Right kidney (tissue), 9 donors: ENCODE measurements at places on chromosomes 2 and 18.
A peak's percentile ranks its signal among the peaks of the same experiment; 100 is the strongest.

DNA sequence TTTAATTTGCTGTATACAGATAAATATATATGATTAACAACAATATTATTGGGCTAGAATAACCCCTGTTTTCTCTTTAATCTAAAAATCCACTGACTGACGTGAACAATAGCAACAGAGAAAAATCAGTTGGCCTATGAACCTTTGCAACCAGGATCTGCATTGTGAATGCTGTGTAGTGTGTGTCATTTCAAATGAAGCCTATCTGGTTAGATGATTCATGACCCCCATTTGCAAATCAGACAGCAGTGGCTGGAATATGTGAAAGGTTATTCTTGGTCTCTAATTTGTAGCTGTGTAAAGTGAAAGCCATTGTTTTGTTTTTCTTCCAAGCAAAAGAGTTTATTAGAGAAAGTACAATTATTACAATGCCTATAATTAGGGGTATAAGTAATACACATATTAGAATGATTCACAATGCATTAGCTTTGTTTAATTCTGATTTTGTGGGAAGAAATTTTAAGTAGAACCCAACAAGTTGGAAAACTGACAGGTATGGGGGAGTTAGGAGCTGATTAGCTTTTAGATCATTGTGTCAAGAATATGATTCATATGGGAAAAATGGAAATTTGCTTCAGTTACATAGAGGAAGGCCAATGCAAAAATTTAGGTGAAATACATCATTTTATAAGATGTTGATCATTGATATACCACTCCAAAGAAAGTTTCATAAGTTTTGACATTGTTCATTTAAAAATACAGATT lies 1362.2 kb upstream of the TMEFF2 start:
- DNase-seq, result no peak

DNA sequence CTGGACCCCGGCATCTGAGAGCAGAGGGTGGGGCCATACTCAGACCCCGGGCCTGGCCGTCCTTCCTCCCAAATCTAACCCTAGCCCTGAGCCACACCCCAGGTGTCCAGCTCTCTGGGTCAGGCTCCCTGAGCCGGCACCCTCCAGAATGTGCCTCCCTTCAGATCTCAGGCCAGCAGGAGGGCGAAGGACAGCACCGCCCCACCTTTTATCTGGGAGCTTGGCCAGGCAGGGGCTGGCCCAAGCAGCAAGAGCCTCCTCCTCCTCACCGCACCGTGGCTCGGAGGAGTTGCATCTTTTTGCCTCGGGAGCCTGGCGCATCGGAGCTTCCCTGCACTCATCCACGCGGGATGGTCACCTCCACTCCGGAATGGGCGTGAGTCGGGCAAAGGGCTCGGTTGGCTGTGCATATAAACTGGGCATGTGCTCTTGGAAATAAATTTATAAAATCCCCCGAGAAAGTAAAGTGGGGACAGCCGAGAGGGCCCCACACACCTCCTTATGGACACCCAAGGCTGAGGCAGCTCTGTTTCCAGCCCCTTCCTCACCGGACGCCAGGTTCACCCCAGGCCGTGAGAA lies 69.1 kb upstream of the CTDP1 start:
- DNase-seq, result no peak

DNA sequence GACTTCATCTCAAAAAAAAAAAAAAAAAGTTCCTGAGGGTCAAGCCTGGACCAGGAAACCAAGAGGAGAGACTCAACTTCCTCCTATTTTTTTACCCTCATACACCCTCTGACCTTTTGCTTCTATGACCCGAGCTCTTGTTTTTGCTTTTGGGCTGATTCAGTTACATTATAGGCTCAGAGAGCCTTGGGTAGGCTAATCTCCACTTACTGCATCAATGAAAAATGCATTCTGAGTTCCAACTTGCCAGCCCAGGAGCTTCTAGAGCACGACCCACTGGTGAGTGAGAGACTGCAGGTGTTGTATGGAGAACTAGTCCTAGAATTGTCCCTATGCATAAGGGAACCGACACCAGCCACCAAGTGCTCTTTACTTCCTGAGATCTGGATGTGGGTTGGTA lies 91.1 kb downstream of the CABLES1 start:
- DNase-seq, result no peak

DNA sequence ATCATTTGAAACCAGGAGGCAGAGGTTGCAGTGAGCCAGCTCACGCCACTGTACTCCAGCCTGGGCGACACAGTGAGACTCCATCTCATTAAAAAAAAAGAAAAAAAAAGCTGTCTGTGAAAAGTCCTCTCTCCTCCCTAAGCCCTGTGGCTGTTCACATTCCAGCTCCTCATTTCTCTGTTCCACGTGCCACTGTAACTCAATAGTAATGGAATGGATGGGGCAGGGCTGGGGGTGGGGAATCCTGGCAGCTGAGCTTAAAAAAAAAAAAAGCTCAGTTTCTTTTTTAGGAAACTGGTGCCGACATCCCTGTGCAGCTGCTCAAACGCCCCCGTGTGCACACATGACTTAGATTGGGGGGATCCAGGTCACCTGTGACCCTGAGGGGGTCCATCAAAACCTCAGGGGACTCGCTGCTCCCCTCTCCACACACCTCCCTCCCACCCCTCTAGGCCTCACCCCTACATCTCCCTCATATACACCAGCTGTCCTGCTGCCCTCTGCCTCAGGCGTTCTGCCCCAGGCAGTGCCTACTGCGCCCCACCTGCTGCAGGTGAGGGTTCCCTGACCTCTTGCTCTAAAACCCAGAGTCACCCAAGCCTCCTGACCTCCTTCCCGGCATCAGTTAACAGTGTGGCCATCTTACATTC lies 255.4 kb downstream of the AGAP1 start:
- DNase-seq, result no peak

DNA sequence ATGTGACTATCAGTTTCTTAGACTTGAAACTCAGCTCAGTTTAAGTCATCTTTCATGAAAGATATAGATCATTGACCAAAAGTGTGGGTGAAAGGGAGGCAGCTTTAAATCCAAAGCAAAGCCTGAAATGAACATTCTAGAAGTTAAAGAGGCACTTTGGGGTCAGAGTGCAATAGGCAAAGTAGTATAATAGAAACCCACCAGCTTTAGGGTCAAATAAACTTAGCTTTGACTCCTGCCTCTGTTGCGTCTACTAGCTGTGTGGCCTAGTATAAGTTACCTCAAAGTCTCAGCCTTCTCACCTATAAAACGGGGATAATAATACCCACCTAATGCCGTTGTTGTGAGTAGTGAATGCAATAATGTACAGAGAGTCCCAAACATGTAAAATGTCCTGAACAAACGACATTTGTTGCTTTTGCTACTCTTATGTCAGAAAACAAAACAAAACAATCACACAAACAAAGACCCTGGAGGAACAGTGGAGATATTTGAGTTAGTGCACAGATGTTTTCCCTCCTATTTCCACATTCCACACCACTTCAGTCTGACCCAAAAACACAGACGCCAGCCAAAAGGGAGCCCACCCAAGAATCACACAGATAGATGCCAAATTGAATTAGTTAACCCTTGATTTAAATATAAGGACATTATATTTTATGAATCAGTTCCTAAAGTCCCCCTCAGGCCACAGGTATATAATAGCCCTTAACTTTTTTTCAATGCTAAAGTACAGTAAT lies 657.0 kb downstream of the ARHGAP15 start:
- peak; percentile 35 for DNase-seq

DNA sequence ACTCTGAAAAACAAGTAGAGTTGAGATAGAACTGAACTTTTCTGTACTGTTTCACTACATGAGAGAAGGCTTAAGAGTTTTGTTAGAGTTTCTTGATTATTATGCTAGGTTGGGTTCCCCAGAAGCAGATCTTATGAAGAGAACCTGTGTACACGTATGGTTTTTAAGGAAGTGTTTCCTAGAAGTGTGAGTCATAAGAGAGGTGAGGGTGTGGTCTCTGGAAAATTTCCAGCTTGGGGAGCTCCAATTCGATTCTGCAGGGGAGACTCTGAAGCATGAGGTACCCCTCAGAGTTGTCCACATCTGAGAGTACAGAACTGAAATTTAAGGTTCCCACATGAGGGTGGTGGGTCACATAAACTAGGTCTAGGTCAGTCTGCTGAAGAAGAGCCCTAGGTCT lies 83.3 kb upstream of the MAP2 start:
- DNase-seq, result no peak

- DNase-seq, result no peak
Observed at GRCh38 chr2:111069722-111070121, 51.0 kb upstream of the BCL2L11 start.

DNA sequence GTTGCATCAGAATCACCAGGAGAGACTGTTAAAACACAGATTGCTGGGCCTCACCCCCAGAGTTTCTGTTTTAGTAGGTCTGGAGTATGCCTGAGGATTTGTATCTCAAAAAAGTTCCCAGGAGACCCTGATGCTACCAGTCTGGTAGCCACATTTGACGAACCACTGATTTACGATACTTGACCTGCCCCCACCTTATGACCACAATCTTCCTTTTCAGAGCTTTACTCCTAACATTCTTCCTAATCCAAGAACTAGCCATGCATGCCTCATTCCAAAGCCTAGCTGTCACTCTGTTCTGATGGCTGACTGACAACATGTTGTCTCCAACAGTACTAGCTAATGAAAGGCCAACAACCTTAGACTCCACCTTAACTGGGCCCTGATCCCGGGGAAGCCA lies 191.4 kb downstream of the MBD2 start:
- DNase-seq, result no peak

- DNase-seq, result no peak
Observed at GRCh38 chr18:35376393-35376741, 770 bp downstream of the ZNF396 start.

- no peak for DNase-seq
Observed at GRCh38 chr2:68698567-68699377, 35.8 kb upstream of the ARHGAP25 start.

GRCh38 chr2:198135481-198135934 lies 331.1 kb downstream of the PLCL1 start:
- DNase-seq, result no peak

DNA sequence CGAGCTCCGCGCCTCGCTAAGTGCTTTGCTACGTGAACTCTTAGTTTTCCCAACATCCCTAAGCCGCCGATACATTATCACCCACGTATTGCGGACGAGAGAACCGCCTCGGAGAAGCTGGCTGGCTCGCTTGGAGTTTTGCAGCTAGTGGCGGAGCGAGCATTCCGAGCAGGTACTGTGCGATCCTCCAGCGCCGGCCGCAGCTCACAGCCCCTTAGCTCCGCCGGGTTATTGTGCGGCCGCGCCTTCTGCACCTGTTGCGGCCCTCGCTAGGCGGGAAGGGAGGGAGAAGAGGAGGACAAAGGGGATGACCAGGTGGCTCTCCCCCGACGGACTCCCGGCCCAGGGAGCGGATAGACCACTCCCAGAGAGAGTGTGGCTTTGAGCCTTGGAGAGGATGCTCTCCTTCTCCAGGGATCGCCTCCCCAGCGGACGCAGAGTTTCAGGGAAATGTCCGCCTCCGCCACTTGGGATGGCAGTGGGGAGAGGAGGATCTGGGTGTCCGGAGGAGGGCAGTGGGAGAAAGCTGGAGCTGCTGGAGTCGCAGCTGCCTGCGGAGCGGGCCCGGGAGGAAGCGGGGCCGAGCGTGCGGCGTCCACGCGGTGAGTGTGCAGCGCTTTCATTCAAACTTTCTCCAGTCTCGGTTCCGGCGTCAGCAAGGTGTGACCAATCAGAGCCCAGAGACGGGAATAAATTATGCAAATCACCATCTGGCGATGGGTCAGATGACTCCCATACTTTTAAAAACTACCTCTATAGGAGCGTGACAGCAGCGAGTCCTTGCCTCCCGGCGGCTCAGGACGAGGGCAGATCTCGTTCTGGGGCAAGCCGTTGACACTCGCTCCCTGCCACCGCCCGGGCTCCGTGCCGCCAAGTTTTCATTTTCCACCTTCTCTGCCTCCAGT lies at the start of gene LIPG:
Gene LIPG, plus strand, starts transcription at position 769 of the 905 bp plus-strand sequence. CDS start 252 bp downstream, outside the sequence.
- peak; percentile 84 for DNase-seq

GRCh38 chr2:42009657-42010580 lies 37.9 kb upstream of the PKDCC start:
- DNase-seq, result no peak

GRCh38 chr2:216721141-216721540 lies 25.8 kb upstream of the IGFBP5 start:
- DNase-seq, result no peak

- DNase-seq, result no peak
Observed at GRCh38 chr2:241736111-241736510, 1.7 kb downstream of the D2HGDH start.

DNA sequence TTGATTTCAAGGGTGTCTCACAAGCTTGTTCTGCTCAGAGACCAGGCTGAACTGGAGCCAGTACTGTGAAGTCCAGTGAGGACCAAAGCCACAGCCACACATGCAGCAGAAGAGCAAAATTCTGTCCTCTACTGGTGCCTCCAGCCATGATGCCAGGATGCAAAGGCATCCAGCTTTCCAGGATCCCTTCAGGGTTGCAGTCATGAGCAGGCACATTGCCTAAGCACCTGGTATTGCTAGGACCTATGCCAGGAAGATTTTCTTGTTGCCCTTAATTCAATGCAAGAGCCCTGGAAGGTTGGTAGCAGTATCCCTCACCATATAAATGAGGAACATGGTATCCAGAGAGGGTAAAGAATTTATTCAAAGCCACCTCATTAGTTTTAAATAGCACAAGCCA lies 78.9 kb upstream of the CYRIA start:
- no peak for DNase-seq

GRCh38 chr2:145085612-145086011 lies 565.7 kb upstream of the ZEB2 start:
- no peak for DNase-seq

GRCh38 chr18:79982736-79983135 lies 5.6 kb downstream of the TXNL4A start:
- no peak for DNase-seq

DNA sequence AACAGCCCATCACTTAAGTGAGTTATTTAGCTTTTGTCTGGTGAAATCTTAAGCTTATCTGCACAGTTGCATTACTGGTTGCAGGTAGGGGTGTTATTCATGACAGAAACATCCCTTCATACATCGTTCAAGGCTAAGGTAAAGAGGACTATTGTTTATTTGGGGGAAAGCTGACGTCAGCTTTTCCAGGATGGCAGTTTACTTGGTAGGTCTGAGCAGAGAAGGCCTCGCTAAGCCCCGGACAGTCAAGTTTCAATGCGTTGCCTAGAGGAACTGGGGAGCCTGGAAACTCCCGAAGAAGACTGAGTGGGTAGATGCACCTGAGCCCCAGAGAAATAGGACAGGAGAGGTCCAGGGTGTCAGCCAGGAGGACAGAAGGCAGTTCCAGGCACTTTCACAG lies 2.2 kb downstream of the RNU4ATAC start:
- DNase-seq, result no peak

DNA sequence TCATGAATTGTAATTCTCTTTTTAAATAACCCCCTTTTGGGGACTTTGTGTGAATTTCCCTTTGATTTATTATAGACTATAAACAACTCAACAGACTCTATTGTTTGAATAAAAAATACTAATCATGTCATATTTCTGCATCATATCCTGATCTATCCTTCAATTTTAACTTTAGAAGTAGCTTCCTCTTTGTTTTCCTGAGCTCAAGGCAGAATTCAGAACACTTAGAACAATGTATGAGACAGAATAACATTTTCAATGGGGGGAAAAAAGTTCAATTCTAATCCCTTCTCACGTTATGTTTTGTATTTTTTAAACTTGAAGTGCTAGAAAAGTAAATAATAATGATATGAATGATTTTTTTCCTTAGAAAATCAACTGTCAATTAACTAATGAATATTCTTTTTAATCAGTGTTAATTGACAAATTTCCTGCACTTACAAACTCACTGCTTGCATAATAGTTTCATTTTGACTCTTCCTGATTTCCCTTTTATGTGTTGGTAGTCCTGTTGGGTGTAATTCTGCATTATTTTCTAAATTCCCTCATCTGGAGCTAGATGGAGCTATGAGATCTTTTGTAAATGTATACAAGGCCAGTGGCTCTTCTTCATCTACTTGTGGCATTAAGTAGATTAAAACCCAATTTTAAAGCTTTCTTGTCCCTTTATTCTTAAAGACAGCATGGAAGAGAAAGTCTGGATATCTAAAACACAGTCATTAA lies 326.1 kb downstream of the PARD3B start:
- peak; percentile 8 for DNase-seq
